ENCODE measurements at places on chromosomes 1 and 21.

GRCh38 chr1:79304131-79304530 is 297.6 kb upstream of the ADGRL4 start:
- DNase-seq = no peak

DNA sequence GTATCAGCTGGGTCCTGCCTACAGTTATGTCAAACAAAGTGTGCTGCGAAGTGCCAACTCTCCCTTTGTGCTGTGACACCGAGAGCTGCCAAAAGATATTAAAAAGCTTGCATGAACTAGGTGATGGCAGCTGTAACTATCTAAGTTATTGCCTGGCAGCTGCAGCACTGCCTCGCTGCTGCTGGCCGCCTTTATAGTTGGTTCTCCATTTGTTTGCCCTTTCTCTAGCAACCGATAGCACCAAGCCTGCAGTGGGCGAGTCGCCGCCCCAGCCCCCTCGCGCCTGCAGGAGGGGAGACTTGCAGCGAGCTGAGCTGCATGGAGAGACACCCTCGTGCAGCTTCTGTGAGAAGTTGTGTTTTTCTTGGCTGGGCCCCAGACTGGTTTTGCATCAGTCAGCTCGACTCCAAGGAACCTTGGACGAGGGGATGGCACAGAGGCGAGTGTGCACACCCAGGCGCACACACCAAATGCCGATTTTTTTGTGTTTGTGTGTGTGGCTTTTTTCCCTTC is 330.6 kb downstream of the RPS6KC1 start:
- DNase-seq = peak; percentile 27

GRCh38 chr1:44261171-44261817 is 48.0 kb downstream of the DMAP1 start:
- DNase-seq = no peak

DNA sequence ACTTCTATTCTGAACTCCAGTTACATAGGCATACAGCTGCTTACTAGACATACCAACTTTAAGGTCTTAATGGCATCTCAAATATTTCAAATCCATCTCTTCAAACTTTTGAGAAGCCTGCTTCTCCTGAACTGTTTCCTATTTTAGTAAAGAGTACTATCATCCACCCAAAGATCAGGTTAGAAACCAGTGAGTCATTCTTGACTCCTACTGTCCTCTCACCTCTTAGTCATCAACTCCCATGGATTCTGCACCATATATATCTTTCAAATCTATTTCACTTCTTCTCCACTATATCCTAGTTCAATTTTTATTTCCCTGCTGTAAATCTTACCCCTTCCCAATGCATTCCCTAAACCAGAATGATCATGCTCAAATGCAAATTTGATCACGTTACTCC is 18.1 kb upstream of the BEND5 start:
- DNase-seq = no peak

GRCh38 chr1:154095456-154096060 is 59.3 kb downstream of the NUP210L start:
- DNase-seq = no peak

GRCh38 chr1:226401355-226402303 is 6.3 kb downstream of the PARP1 start:
- no peak for DNase-seq

- no peak for DNase-seq
Measured at GRCh38 chr1:51328279-51328678, 2.1 kb downstream of the TTC39A start.

- DNase-seq = no peak
Measured at GRCh38 chr1:57079454-57080157, 113.8 kb upstream of the C8B start.

GRCh38 chr1:206663832-206664652 is 20.7 kb upstream of the MAPKAPK2 start:
- peak; percentile 81 for DNase-seq

DNA sequence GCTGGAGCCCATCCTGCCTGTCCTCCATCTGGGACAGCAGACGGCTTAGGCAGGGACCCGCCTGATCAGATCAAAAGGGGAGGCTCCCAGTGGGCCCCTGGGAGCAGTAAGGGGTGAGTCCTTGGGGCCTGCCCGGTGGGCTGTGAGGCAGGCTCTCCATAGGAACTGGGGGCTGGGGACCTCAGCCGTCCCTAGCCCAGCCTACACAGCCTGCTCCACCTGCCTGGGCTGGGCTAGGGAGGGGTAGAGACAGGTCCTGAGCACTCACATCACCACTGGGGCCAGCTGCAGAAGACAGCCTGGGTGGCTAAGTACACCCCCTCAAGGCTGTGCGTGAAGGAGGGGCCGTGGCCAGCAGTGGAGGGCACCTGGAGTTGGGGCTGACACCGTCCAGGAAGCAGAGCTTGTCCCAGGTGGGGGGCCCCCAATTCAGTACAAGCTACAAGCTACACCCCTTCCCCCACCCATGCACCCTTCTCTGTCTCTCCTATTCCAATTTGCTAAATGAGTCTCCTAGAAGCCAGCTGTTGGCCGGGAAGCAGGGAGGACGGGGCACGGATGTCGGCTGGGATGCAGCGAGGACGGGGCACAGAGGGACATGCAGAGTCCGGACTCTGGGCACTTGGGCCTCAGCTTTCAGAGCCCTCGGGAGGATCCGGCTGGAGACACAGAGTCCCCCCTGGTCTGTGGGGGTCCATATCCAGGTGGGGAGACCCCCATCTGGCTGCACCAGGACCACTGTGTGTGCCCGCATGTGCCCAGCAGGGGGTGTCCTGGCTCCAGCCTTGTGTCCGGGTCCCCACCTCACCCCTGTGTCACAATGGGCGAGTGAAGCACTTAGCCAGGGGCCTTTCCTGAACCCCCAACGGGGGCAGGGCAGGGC is 1.7 kb downstream of the ISG15 start:
- DNase-seq = no peak

- no peak for DNase-seq
Measured at GRCh38 chr1:12232221-12232620, 2.4 kb downstream of the VPS13D start.

GRCh38 chr1:185608177-185608576 is 126.0 kb upstream of the HMCN1 start:
- no peak for DNase-seq

DNA sequence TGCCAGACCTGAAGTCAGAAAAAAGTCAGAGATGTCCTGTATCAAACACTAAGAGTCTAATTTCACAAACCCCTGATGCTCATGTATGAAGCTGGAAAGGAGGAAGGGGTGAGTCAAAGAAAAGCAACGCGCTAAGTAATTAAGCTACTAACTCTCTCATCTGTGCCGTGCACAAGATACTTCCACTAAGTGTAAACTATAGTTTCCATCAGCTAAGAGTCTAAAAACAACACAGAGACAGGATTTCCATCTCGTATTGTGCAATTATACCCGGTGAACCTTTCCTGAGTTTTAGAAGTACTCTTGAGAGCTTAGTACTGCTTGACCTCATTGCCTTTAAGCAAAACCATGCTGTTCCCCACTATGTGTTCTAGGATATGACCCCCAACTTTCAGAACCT is 19.0 kb downstream of the DNALI1 start:
- no peak for DNase-seq

DNA sequence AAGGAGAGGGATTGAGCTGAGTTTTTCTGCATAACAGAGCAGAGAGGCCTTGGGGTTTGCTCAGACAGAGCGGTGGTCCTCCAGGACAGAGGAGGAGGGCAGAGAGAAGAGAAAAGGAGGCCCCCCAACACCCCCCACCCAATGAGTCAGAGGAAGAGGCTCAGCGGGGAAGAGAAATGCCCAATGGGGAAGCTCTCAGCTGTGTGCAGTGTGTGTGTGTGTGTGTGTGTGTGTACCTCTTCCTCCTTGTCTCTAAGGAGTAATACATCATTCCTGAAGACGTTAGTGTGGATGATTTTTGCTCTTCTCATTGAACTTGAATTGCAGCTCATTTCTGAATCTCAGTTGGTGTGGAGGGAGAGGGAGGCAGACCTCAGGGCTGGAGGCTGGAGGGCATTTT is 8.7 kb downstream of the TMPRSS3 start:
- DNase-seq = no peak

DNA sequence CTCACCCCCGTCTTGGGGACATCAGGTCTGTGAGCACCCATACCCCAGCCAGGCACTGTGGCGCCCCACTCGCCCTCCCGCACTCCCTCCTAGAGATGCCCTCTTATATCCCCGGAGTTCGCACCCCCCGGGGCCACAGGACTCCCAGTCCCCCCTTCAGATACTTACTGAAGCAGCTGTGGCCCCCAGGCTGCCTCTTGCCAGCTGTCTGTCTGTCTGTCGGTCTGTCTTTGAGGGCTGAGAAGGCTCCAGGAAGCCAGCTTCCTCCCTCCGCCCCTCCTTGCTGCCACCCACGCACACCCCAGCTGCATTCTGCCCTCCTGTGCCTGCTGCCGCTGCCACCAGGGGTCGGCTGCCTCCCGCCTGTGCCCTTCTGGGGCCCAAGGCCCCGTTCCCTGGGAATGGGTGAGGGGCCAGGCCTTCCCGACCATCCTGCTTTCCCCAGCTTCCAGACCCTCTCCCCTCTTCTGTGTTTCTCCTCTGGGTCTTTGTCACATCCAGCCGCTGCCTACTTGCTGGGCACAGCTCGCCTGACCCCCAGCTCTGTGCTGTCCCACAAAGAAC is at the start of gene PTPN7:
Gene PTPN7, minus strand, starts transcription at position 226 of the 564 bp plus-strand sequence. CDS start 1,200 bp downstream, outside the sequence.
- DNase-seq = no peak

DNA sequence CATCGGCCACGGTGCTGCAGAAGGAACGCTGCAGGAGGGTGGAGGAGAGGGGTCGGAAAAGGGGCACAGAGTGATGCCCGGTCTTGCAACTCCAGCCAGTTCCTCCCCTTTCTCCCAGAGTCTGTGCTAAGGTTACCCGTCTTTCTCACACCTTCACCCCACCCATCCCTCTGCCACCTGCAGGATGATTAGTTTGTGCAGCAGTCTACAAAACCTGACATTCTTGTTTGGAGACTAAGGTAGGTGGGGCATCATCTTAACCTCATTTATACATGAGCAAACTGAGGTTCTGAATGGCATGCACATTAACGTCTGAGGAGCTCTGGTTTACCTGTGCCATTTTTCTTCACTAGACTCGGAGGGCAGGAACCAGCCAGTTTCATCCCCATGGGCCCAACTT is 232.3 kb downstream of the GRIK3 start:
- DNase-seq = no peak

DNA sequence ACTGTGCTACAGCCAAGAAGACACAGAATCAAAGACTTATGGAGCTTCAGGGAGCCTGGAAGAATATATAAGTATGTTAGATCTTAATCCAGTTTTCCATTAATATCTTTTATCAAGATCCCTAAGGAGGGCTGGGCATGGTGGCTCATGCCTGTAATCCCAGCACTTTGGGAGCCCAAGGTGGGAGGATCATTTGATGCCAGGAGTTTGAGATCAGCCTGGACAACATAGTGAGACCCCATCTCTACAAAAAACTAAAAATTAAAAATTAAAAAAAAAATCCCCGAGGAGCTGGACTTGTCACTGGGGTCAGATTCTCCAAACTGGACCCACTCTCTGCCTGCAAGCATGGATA is 113.9 kb upstream of the CDC42BPA start:
- no peak for DNase-seq

DNA sequence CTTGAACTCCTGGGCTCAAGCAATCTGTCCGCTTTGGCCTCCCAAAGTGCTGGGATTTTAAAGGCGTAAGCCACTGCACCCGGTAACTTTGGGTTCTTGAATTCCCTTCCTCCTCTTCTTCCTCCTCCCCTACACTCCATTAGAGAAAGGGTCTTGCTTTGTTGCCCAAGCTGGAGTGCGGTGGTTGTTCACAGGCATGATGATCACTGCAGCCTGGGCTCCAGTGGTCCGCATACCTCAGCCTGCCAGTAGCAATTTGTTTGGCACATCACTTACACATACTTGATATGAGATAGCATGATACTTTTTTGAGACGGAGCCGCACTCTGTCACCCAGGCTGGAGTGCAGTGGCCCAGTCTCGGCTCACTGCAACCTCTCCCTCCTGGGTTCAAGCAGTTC is 2.2 kb downstream of the DEGS1 start:
- DNase-seq = no peak

GRCh38 chr1:244599937-244600350 is 53.0 kb upstream of the DESI2 start:
- no peak for DNase-seq

DNA sequence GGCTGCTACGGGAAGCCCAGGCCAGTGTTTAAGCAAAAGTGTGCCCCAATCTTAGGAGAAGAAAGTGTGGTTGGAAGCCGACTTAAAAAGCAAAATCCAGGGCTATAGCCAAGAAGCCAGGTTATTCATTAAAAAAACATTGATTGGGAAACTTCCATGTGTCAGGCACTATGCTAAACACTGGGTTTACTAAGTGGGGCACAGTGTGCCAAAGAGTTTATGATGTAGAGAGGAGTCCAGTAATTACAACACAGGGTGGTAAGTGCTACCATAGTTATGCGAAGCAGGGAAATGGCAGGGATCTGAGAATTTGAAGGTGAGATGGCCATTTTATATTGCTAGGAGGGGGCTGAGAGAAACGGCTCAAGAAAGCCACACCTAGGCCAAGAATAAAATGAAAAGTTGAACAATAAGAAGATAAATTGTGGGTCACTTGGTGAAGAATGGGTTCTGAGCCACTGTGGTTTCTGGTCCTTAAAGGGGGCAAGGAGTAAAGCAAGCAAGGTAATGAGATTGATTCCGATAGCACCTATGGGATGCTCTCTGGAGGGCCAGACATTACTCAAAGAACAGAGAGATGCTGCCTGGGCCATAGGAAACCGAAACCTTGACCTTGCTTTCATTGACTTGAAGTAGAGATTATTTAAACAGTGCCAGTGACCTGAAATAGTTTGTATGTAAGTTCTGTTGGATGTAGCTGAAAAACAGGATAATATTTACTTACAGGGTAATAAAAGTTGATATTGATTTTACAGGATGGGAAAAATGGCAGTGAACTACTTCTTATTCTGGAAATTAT is 177.8 kb downstream of the GIPC2 start:
- no peak for DNase-seq

- DNase-seq = no peak
Measured at GRCh38 chr1:52601991-52602855, at the start of gene GPX7. Gene GPX7, plus strand, starts transcription at chr1:52602371. Its CDS starts 39 bp downstream, at chr1:52602410.

GRCh38 chr1:113103048-113103447 is 30.1 kb downstream of the LRIG2 start:
- no peak for DNase-seq

GRCh38 chr1:56758794-56759193 is 60.4 kb downstream of the FYB2 start:
- DNase-seq = no peak
